GM23248 (cell line): ENCODE measurements at places on chromosomes 16 and 17. TPM values are rescaled to one million over a fixed set of nuclear protein-coding genes. Genes with fewer than 3 reads are reported as not detected.

DNA sequence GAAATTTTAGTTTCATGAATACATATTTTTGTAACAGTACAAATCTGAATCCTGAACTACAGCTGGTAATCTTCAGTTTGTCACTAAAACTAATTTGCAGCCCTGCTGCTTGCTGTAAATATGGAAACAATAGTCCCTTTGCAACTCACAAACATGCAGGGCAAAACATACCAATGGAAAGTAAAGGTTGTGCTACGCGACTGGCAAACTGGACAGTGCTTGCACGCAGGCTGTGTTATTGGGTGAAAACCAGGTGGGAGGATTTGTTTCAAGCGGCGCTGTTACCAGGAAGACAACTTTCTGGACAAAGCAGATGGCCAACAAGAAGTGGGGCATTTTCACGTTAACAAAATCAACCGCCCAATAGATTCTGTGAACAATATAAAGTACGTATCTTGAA is 93.5 kb downstream of the CDYL2 start:
- no peak overlapping the region for H3K4me3 ChIP-seq
- no peaks in the 10 kb centered on the region for H3K36me3 ChIP-seq

The NXN gene
- total RNA-seq: 41.9 and 51.7 TPM in 2 replicates

The GUCY2D gene
- total RNA-seq: 0.22 and 0.89 TPM in 2 replicates

GRCh38 chr17:8186446-8186786 is 3.6 kb downstream of the BORCS6 start:
- no peaks in the 10 kb centered on the region for H3K27me3 ChIP-seq
- H3K36me3 ChIP-seq: no peaks in the 10 kb centered on the region
- peak overlapping the region; percentile 86 for H3K27ac ChIP-seq
- H3K4me1 ChIP-seq: peaks cover 10% of the 10 kb centered on the region

DNA sequence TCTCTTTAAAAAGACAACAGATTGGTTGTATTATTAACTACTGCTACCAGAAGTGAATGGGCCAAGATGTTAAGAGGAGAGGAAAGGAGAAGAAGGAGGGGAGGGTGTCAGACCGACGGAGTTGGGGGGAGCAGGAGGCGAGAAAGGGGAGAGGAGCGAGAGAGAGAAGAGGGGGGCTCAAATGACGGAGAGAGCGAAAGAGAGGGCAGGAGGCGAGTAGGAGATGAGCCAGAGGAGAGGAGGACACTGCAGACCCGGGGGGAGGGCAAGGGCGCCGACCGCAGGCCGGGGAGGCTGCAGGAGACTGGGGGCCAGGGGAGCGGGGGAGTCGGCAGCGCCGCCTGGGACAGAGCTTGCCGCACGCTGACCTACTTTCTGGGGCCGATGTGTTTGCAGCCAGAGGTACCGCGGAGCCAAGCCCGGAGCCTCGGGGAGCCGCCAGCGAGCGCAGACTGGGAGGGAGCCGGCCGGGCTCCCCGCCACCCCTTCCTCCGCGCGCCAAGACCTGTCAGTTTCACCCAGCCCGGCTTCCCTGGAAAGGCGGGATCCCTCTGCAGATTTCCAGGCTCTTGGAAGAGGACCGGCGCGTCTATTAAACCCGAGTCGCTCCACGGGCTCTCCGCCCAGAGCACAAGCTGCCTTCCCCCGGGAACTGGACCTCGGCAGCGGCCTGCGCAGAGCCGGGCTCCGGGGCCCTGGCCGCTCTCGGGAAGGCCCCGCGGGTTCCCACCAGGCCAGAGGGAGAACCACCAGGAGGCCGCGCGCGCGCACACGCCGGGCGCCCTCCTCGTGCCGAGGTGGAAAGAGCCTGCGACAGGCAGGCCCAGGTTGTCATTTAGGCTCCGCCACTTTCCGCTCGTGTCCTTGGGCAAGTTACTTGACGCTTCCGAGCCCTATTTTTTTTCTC is 74.6 kb downstream of the CMC2 start:
- peak overlapping the region; percentile 79 for H3K27ac ChIP-seq
- H3K27me3 ChIP-seq: no peaks in the 10 kb centered on the region
- DNase-seq: peak; percentile 72
- peaks cover 6% of the 10 kb centered on the region for H3K4me1 ChIP-seq

DNA sequence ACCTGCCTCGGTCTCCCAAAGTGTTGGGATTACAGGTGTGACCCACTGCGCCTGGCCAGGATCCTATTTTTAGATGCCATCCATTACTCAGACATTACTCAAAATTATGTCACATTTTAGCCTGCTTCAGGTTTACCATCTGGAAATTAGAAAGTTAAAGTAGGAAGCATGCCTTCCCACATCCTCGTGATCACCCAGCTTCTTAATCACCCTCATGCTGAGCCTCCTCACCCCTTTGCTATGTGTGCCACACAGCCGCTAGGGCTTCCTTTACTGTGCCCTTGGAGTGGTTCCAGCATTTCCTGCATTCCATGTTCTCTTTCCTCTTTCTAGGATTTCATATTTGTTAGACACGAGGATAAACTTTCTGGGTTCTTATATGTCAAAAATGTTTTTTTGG is 9.3 kb downstream of the ADORA2B start:
- H3K4me3 ChIP-seq: no peak overlapping the region

The SPNS3 gene
- not detected in 2 replicates for total RNA-seq

DNA sequence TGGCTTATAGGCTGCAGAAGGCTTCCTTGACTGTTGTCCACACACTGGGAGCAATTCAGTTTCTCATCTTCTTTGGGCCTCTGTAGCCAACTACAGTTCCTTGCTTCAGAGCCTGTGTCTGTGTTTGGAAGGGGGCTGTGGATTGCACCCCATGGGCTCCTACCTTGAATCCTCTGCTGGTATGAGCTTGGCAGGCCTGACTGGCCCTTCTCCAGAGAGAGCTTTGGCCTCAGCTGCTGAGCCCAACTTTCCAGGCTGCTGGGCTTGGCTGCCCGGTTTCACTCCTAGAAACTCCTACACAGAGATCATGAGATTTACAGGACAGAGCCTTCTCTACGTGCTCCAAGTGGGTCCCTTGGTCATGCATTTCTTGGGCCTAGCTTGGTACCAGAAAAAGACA is 354.4 kb downstream of the SNX29 start:
- H3K36me3 ChIP-seq: no peaks in the 10 kb centered on the region
- no peaks in the 10 kb centered on the region for H3K4me1 ChIP-seq
- no peak overlapping the region for H3K27ac ChIP-seq

DNA sequence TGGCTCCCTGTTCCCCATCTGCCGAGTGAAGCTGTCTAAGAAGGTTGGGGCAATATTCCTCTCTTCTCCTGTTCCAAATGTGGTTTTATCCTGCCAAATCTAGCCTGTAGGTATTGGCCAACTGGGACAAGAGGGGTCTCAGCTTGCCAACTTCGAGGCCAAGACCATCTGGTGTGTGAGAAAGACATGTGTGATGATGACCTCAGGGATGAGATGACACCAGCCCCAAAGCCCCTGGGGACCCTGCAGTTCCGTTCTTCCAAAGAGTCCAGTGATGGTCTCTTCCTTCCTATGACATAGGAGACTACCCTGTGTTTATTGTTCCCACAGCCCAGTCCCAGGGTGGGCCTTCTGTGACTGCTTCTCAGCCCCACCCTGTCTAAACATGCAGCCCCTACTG is 34.8 kb upstream of the ADAMTS18 start:
- no peak for DNase-seq
- H3K4me3 ChIP-seq: no peak overlapping the region
- no peak overlapping the region for H3K27ac ChIP-seq
- H3K27me3 ChIP-seq: no peaks in the 10 kb centered on the region
- no peaks in the 10 kb centered on the region for H3K4me1 ChIP-seq
- H3K36me3 ChIP-seq: no peaks in the 10 kb centered on the region

DNA sequence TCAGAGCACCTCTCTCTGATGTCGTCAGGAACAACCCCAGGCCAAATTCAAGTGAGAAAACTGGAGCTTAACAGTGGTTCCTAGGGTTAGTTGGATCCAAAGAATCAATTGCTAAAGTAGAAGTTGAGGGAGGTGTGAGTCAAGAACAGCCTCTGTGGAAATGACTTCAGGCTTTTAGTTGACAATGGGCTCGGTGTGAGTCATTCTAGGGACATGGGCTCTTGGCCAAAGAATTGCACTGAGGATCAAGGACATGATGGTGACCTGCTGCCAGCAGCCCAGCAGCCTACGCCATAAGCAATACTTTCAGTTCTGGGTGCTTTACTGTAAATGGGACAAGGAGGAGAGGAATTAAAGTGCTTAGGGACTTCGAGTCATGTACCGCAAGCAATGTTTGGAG is 32.1 kb upstream of the SMURF2 start:
- peak; percentile 64 for DNase-seq
- no peaks in the 10 kb centered on the region for H3K27me3 ChIP-seq

GRCh38 chr17:41103896-41104295 is 1.3 kb upstream of the KRTAP4-9 start:
- H3K27me3 ChIP-seq: no peaks in the 10 kb centered on the region
- H3K4me1 ChIP-seq: peaks cover 43% of the 10 kb centered on the region
- no peak overlapping the region for H3K4me3 ChIP-seq
- peak overlapping the region; percentile 8 for H3K27ac ChIP-seq

- DNase-seq: peak; percentile 27
- H3K4me3 ChIP-seq: no peak overlapping the region
- H3K36me3 ChIP-seq: no peaks in the 10 kb centered on the region
- H3K27me3 ChIP-seq: no peaks in the 10 kb centered on the region
- peaks cover 26% of the 10 kb centered on the region for H3K4me1 ChIP-seq
Observed at GRCh38 chr17:63573634-63574033, 23.4 kb downstream of the DCAF7 start.

The ST6GALNAC2 gene
- 0.65 and 1.4 TPM in 2 replicates for total RNA-seq

GRCh38 chr17:75632863-75633485 is at the start of gene SMIM5:
Gene SMIM5, plus strand, starts transcription at chr17:75633434. Its CDS starts 6,768 bp downstream, at chr17:75640202.
- DNase-seq: peak; percentile 93
- peaks cover 13% of the 10 kb centered on the region for H3K4me1 ChIP-seq
- no peaks in the 10 kb centered on the region for H3K36me3 ChIP-seq
- H3K27me3 ChIP-seq: no peaks in the 10 kb centered on the region
- H3K4me3 ChIP-seq: no peak within 1 kb of the TSS

The TMIGD1 gene
- total RNA-seq: not detected in 2 replicates

DNA sequence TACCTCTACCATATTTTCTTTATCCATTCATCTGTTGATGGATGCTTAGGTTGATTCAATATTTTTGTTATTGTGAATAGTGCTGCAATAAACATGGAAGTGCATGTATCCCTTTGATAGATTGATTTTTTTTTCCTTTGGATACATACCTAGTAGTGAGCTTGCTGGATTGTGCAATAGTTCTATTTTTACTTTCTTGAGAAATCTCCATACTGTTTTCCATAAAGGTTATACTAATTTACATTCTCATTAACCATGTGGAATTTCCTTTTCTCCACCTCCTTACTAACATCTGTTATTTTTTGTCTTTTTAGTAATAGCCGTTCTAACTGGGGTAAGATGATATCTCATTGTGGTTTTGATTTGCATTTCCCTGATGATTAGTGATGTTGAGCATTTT is 124.6 kb upstream of the TOX3 start:
- no peak overlapping the region for H3K4me3 ChIP-seq
- no peaks in the 10 kb centered on the region for H3K27me3 ChIP-seq
- H3K4me1 ChIP-seq: no peaks in the 10 kb centered on the region

GRCh38 chr16:53249331-53249730 is 184.9 kb upstream of the RBL2 start:
- no peak overlapping the region for H3K4me3 ChIP-seq
- H3K27ac ChIP-seq: no peak overlapping the region
- no peaks in the 10 kb centered on the region for H3K4me1 ChIP-seq
- no peaks in the 10 kb centered on the region for H3K27me3 ChIP-seq
- peaks cover 86% of the 10 kb centered on the region for H3K36me3 ChIP-seq

DNA sequence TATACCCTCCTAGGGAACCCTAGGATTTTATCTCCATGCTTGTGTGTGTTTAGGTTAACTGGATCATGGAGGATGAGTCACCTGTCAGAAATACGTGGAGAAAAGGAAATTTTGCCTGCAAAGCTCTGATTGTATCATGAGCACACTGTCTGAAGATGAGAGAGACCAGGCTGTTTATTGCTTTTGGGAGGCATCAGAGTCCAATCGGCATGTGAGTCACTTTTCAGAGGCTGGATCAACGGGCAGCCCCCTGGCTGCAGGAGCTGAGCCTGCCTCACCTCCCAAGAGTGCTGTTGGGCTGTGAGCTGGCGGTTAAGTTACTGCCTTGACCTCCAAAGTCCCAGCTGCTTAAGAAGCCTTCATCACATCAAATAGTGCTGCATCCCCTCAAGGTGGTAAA is 41.5 kb upstream of the MED9 start:
- DNase-seq: peak; percentile 94
- no peak overlapping the region for H3K4me3 ChIP-seq
- no peaks in the 10 kb centered on the region for H3K36me3 ChIP-seq

- DNase-seq: no peak
- H3K27me3 ChIP-seq: no peaks in the 10 kb centered on the region
- no peaks in the 10 kb centered on the region for H3K4me1 ChIP-seq
- H3K4me3 ChIP-seq: no peak overlapping the region
- peaks cover 81% of the 10 kb centered on the region for H3K36me3 ChIP-seq
Observed at GRCh38 chr17:8447799-8448198, 12.1 kb downstream of the NDEL1 start.

DNA sequence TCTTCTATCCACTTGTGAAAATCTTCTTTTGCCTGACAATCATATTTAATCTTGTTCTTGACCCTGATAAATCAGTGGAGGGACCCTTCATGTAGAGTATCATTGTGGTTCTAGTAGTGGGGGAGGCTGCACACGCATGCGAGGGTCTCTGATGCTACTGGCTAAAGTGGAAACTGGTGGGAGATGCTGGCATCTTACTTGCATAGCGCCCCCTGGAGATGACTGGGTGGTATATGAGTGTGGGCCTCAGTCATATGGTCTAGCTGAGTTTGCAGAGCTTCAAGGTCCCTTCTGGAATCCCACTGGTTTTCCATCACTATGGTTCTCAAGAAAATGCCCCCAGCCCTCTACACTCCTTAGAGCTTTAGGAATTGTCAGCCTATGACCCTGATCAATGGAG is 236.4 kb upstream of the AXIN2 start:
- no peak overlapping the region for H3K27ac ChIP-seq
- H3K4me3 ChIP-seq: no peak overlapping the region
- DNase-seq: peak; percentile 23
- H3K4me1 ChIP-seq: no peaks in the 10 kb centered on the region
- no peaks in the 10 kb centered on the region for H3K36me3 ChIP-seq

DNA sequence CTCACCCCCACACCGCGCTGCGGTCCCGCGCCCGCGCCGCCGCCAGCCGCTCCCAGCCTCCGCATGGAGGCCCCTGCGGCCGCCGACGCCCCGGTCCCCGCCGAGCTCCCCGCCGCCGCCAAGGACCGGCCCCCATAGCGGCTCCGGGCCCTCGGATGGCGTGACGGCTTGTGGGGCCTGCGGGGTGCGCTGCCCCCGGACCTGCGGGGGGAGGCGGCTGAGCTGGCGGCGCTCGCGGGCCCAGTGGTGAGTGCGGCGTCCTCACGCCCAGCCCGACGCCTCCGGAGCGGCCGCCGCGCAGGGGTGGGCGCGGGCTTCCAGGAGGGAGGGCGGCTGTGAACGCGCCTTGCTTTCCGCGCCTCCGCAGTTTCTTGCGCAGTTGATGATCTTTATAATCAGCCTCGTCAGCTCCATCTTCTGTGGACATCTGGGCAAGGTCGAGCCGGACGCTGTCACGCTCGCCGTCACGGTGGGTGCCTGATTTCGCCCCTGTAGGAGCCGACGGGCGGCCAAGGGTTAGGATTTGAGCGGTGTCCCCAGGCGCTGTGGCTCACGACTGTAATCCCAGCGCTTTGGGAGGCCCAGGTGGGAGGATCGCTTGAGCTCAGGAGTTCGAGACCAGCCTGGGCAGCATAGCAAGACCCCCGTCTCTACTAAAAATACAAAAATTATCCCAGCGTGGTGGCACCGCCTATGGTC is 46.4 kb downstream of the SLC47A1 start:
- peak overlapping the region; percentile 62 for H3K4me3 ChIP-seq
- H3K4me1 ChIP-seq: no peaks in the 10 kb centered on the region
- DNase-seq: peak; percentile 60
- peaks cover 17% of the 10 kb centered on the region for H3K27me3 ChIP-seq
- no peak overlapping the region for H3K27ac ChIP-seq

The CDH16 gene
- not detected in 2 replicates for total RNA-seq

The COG1 gene
- total RNA-seq: 20.2 and 20.4 TPM in 2 replicates
